ENCODE measurements at places on chromosomes 13 and 19. TPM values are rescaled to one million over a fixed set of nuclear protein-coding genes. Genes with fewer than 3 reads are reported as not detected.

The RASGRP4 gene
- total RNA-seq: 0.45 TPM

The TMC4 gene
- 0.84 TPM for total RNA-seq

The KIR2DL4 gene
- not detected for total RNA-seq

The ARHGEF1 gene
- 1,047 TPM for total RNA-seq

The TNNT1 gene
- not detected for total RNA-seq

The TMIGD2 gene
- 20.9 TPM for total RNA-seq

The EFNB2 gene
- total RNA-seq: 0.20 TPM

The ICAM5 gene
- not detected for total RNA-seq

- no peak for DNase-seq
Measured at GRCh38 chr13:76474966-76475365, 411.2 kb downstream of the KCTD12 start.

- no peak for DNase-seq
Measured at GRCh38 chr13:103540382-103540765, 474.2 kb upstream of the SLC10A2 start.

DNA sequence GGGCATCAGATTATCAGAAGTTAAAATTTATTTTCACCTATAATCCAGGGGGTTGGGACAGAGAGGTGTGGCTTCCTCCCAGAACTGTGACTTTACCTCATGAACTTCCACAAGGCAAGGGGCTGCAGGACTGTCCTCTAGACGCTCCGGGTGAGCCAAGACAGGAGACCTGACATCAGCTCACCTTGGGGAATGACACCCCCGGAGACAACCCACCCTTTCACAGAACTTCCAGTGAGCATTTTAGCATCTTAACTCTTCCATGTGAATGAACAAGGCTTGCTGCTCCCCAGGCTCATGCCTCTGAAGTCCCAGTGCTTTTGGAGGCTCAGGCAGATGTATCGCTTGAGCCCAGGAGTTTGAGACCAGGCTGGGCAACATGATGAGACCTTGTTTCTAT, 29.4 kb upstream of the TFDP1 start:
- no peak for DNase-seq

DNA sequence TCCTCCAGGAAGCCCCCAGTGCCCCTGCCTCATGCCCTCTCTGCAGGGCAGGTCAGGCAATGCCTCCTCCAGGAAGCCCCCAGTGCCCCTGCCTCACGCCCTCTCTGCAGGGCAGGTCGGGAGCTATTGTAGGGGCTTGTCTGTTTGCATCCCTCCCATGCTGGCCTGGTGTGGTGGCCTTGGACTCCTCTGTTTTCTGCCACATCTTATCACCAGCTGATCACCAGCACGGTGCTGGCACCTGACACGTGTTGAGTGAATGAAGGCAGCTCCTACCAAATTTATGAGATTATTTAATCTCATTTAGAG, 51.5 kb upstream of the C13orf46 start:
- no peak for DNase-seq

DNA sequence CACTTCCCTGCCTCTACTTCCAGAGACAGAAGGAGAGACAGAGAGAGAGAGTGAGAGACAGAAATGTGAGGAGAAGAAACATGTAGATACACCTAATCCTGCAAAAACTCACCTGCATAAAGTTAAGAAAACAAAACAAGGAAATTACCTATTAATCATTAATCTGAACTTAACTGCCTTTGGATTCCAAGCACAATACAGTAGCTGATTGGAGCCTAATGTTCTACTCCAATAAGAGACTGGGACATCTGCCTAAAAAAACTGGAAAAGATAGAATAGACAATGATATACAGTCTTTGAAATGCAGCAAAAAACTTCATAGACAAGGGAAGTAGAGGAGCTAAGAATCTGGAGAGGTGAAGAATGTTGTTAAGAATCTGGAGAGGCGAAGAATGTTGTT, 910.2 kb upstream of the SLC10A2 start:
- no peak for DNase-seq

- no peak for DNase-seq
Measured at GRCh38 chr13:50794226-50794625, 49.3 kb downstream of the DLEU7 start.

- DNase-seq: no peak
Measured at GRCh38 chr13:20002787-20003186, 44.3 kb downstream of the ZMYM2 start.

DNA sequence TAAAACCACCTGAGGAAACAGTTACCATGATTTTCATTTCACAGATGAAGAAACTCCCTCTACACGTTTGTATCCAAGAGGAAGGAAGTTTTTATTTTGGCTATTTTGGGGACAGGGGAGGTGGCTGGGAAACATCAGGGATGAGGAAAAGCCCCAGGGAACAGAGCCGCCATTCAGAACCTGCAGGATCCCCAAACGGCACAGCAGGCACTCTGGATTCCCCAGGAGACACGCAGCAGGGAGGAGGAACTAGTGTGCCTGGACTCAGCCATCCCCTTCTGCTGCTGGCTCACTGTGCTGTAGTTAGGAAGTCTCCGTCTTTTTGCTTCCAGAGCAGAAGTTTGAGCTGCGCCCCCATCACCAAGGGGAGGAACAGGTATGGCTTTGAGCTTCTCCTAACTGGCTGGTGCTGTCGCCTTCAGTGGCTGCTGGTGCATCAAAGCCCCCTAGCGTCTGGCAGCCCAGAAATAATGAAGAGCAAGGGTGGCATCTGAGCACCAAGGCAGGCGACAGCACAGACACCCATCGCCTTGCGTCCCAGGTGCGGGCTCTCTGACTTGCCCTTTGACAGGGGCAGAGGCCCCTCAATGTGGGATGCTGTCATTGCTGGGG, 4.2 kb downstream of the NAPA start:
- DNase-seq: no peak

DNA sequence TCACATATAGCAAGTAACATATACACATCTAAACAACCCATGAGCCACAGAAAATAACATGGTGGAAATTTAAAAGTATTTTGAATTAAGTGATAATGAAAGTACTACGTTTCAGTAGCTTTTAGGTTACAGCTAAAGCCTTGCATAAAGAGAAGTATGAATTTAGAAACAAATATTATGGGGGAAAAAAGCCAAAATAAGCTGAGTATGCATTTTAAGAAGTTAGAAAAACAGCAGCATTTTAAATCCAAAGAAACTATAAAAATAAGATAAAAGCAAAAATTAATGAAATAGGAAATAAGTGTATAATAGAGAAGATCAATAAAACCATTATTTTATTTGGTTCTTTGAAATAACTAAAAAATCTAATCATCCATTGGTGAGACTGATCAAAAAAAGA, 89.8 kb upstream of the ARHGEF7 start:
- no peak for DNase-seq

DNA sequence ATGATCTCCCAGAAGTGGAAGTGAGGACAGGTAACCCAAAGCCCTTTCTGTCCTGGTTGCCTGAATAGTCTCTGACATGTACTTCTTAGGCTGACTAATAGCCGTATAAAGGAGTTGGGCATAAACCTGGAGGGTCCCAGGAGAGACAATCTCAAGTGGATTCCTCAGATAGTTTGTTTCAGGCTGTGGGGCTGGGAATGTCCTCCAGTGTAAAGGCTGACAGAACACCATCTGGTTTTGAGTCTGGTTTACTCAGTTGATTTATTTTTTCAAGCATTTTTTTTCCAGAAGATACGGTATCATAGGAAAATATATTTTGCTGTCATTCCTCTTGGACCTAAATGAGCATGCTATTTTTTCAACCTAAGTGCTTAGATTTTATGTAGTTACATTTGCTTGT, 15.2 kb downstream of the HTR2A start:
- DNase-seq: no peak

GRCh38 chr19:52520013-52520412, 7.5 kb upstream of the ZNF808 start:
- no peak for DNase-seq

DNA sequence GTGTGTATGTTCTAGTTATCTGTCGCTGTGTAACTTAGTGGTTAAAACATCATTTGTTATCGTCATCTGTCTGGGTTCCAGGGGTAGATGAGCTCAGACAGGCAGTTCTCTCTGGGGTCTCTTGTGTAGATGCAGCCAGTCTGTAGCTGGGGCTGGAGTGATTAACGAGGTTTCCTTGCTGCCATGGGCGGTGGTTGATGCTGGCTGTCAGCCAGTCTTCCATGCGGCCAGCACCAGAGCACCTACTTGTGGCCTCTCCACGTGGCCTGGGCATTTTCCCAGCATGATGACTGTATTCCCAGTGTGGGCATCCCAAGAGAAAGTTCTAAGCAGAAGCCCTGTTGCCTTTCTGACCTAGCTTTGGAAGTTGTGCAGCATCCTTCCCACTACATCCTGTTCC, 10.7 kb downstream of the ERCC5 start:
- DNase-seq: no peak

GRCh38 chr13:90448466-90449037, 898.9 kb upstream of the MIR17HG start:
- DNase-seq: no peak

- DNase-seq: no peak
Measured at GRCh38 chr13:44451126-44451525, 77.5 kb downstream of the SERP2 start.

DNA sequence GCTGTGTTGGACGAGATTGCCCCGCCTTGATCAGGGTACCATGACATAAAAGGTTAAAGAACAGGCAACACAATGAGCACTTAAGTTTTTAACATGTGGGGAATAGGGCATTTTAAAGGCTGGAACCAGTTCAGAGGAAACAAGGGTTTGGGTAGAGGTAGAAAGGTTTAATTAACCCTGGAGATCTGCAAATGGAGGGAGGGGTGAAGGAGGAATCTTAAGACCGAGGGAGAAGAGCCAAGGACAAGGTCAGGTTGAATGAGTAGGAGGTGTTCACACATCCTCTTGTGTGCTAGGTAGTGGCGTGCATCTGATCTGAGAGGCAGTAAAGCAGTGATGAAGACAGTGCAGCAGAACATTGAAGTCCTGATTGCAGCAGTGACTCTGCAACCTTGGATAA, 28.5 kb downstream of the SKA3 start:
- DNase-seq: no peak
